ENCODE measurements at places on chromosomes 5 and 9. TPM values are rescaled to one million over a fixed set of nuclear protein-coding genes. Genes with fewer than 3 reads are reported as not detected.
A peak's percentile ranks its signal among the peaks of the same experiment; 100 is the strongest.

Gene ADRB2
- total RNA-seq: 11.2 TPM

Gene WNK2
- not detected for total RNA-seq

Gene TDRD7
- 3.0 TPM for total RNA-seq

Gene BHMT
- total RNA-seq: not detected

Gene GRK6
- total RNA-seq: 20.6 TPM

DNA sequence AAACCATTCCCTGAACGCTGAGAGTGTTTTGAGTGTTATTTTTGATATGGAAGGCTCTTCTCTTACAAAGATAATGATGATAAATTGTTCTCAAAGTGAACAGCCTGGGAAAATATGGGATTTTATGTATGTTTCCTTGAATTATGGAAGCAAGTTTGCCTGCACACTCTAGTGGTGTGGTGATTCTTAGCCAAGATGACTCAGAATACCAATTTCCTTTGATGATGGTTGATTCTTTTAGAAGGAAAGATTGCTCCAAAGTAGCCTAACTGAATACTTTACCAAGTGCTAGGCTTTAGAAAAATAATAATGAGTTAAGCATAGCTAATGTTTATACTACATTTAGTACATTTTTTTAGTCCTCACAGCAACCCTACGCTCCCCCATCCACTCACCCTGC lies 243.4 kb downstream of the EBF1 start:
- no peak for DNase-seq

- no peak for DNase-seq
These were observed 8.6 kb downstream of the COL23A1 start for GRCh38 chr5:178581621-178582020.

GRCh38 chr9:4258320-4259090 lies 41.4 kb downstream of the GLIS3 start:
- no peak for DNase-seq

GRCh38 chr5:69129413-69129812 lies 35.6 kb downstream of the SLC30A5 start:
- DNase-seq: no peak

DNA sequence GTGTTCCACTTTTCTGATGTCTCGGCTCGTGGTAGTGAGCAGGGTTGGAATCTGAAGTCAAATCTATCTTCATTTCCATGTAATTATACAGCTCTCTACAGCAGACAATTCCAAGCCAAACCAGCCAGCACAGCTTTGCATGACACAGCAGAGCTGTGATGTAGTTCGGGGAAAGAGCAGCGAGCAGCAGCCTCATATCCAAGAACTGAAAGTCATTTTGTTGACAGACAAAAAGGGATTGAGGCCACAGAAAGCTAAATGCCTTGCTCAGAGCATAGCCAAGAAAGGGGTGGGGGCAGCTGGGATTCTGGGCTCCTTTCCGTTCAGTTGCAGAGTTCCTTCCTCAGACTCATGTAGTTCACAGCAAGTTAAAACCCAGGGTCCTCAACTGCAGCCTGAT lies 32.1 kb downstream of the LCP2 start:
- DNase-seq: no peak

GRCh38 chr5:141603923-141604717 lies 14.7 kb downstream of the DIAPH1 start:
- DNase-seq: peak; percentile 87

GRCh38 chr9:89435071-89435823 lies 62.7 kb downstream of the SEMA4D start:
- no peak for DNase-seq

DNA sequence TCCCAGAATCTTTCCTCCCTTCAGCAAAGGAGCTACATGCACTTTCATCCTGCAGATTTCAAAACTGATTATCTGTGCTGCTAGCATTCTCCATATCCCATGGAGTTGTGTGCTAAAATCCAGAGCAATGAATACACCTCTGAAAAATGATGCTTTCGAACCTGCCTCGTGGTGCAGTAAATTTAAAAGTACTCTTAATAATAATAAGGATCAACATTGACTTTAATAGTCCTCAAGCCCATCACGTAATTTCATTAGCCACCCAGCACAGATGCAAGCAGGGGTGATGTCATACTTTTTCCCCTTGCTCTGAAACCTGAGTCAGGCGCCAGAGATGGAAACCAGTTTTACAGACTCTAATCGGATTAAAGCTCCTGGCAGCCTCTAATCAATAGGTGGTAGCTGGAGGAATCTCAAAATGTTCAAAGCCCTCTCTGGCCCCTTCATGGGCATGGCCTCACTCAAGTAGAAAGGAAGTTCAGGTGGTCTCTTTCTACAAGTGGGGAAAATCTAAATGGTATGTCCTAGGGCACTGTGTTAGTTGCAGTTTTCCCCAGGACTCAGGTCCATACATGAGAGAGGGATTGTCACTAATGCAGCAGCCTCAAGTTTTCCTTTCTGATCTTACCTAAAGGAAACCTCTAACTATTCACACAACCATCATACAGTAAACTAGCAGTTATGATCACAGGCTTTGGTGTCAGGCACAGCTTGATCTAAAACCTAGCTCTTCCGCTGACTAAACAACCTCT lies 221.6 kb upstream of the SLC30A5 start:
- no peak for DNase-seq

DNA sequence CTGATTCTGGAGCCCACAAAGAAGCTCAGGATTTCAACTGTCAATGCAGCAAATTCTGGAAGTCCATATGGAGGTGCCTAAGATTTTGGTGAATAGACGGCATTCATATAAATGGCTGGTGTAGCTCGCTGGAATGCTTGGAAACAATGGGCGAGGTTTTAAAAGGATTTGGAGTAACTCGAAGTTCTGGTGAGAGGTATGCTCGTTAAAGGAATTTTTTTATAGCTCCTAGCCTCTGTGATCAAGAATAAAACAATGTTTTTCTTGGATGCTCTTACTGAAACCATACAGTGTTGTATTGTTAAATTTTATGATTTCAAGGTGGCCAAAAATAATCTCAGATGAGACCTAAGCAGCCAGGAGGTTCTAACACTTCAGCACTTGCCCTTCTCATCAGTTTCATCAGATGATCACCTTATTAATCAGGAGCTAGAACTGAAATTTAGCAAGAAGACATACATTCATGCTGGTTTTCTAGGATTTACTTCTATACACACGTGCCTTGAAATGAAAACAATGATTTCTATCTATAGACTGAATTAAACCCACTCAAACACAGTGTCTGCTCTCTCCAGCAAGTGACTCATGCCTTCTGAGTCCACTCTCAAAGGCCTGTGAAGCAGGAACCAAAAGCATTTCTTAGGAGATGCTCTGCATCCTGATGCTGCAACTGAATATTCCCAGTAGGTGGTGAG lies 79.2 kb downstream of the OTULIN start:
- no peak for DNase-seq

DNA sequence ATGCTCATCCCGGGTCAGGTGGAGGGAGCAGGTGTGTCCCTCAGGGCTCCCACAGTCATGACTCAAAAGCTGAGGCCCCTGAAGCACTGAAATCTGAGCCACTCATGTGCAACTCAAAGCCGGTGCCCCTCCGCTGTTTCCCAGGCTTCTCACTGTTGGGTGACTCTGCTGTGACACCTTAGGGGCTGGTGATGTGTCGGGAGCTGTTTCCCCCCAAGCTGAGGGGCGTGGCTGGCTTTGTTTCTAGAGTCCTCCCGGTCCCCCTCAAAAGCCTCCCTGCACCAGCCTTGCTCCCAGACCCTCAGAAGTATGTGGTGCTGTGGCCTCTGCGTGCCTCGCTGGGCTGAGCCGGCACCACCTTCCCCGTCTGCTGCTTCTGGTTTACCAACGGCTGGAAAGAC lies 39.7 kb downstream of the PLPP7 start:
- no peak for DNase-seq

GRCh38 chr9:97761056-97761598 lies 64.0 kb upstream of the XPA start:
- no peak for DNase-seq

GRCh38 chr9:136808075-136808805 lies 492 bp downstream of the RABL6 start:
- no peak for DNase-seq

DNA sequence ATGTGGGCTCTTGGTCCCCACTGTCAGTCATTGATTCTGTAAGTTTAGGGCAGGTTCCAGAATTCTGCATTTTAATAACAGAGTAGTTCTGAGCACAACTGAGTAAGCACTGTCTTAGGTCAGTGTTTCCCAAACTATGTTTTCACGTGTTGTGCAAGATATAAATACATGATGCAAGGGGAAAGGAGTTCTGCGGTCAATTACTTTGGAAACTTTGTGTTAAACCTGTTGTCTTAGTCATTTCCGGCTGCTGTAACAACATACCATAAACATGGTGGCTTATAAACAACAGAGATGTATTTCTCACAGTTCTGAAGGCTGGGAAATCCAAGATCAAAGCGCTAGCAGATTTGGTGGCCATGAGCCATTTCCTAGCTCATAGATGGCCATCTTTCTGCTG lies 69.8 kb downstream of the EQTN start:
- no peak for DNase-seq

- DNase-seq: no peak
These were observed 570.6 kb downstream of the EFNA5 start for GRCh38 chr5:107100121-107100520.

- DNase-seq: no peak
These were observed 5.2 kb downstream of the ARSB start for GRCh38 chr5:78979909-78980308.

DNA sequence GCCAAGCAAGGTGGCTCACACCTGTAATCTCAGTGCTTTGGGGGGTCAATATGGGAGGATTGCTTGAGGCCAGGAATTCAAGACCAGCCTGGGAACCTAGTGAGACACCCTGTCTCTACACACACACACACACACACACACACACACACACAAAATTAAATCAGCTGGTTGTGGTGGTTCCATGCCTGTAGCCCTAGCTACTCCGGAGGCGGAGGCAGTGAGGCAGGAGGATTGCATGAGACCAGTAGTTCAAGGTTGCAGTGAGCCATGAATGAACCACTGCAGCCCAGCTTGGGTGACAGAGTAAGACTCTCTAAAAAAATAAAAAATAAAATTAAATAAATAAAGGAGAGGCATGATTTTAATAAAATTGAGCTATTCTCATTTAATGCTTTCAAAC lies 13.1 kb downstream of the CEMIP2 start:
- no peak for DNase-seq

GRCh38 chr5:10854506-10855277 lies 93.7 kb upstream of the DAP start:
- DNase-seq: no peak

DNA sequence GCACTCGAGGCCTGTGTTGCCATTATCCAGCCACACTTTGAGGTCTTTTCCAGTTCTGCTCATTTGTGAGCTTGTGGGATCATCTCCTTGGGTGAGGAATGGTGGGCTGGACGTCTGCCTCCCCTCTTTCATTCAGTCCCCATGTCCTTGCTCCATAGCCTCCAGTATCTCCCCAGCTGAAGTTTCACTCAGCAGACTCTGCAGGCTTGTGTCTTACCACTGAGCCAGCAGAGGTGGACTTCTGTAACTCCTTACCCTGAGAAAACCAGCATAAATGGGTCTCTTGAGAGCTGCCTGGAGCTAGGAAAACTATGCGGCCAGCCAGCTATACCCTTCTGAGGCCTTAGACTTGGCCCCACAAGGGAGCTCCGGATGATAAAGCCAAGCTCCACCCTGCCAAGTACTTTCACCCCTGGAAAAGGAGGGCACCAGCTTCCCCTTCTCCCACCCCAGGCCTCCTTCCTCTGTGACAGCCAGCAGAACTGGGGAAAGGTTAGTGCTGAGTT lies 12.2 kb downstream of the IRF1 start:
- DNase-seq: no peak

GRCh38 chr5:116669261-116670031 lies 94.8 kb upstream of the SEMA6A start:
- no peak for DNase-seq

DNA sequence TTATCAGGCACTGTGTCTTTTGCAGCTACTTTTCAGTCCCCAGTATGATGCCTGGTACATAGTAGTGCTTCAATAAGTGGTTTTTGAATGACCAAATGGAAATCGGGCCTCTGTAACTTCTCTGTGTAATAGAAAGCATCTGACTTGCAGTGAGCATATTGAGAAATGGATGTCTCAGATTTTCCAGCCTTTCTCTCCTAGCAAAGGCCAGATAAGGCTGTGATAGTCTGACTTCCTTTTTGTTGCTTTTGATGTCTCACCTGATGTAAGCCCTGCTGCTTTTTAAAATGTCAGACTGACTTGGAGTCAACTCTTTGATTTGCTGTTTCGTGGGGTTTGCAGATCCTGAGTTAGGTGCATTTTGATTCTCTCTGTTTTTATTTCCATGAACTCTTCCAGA lies 590.0 kb upstream of the ZNF608 start:
- no peak for DNase-seq

DNA sequence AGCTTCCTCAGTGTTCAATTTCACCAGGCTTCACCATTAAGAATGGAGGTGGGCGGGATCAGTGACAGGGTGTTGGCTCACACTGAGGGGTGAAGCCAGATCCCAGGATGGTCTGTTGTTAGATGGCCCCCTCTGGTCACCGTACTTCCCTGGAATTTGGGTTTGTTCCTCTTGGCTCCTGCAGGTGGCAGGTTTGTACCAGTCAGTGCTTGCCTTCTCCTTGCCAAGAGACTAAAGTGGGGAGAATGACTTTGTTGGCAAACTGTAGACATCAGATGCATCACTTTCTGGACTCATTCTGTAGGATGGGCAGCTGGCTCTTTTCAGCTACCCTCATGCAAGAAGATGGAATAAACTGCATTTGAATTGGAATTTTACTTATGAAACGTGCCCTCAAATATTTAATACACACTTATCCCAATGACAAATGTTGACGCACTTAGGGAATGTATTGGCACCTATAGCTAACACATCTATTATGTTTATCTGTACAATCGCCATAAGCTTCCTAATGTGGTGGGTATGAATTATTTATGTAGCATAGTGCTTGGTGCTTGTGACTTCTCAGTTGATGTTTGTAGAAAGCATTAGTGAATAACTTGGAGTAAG lies 31.4 kb upstream of the ANKRD55 start:
- DNase-seq: no peak

DNA sequence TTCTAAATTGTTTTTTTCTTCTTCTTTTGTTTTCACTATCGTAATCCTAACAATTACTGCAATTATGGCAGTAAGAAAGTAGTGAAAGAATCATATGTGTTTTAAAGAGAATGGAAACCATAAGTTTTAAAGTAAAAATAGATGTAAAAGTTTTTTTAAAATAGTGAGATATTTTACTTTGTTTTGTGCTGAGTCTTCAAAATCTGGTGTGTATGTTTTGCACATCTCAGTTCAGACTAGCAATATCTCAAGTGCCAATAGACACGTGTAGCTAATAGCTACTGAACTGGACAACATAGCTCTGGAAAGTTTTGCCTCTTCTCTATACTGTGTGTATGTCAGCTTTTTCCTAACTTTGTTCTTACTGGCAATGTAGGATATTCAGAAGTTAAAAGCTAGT lies 45.0 kb downstream of the CDH6 start:
- no peak for DNase-seq

DNA sequence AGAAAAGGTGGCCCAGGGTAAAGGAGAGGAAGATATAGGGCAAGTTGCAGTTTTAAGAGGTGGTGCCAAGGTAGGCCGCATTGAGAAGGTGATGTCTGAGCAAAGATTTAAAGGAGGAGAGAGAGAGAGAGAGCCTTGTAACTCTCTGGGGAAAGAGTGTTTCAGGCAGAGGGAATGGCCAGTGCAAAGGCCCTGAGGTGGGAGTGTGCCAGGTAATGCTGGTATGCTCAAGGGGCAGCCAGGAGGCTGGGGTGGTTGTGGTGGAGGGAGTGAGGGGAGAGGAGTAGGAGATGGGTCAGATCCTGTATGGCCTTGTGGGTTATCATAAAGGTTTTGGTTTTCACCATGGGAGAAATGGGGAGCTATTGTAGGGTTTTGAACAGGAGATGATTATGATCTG lies 9.9 kb downstream of the MCCC2 start:
- no peak for DNase-seq
